ENCODE measurements at places on chromosomes 3 and 15.

DNA sequence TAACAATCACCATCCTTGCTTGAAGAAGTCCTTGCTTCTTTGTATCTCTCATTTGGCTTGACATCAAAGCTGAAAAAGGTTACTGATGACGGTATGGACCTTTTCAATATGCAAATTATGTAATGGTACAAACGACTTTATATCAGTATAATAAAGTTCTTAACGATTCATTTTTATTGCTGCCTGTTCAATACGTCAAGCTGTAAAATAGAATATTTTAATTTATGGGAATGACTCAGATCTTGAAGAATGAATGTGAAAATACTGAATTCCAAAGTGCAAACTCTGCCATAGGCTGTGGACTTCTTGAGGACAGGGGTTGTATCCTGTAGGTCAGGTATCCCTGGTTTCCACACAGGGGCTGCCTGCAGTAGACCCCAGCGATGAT, 156.2 kb downstream of the PLCL2 start:
- DNase-seq = no peak

DNA sequence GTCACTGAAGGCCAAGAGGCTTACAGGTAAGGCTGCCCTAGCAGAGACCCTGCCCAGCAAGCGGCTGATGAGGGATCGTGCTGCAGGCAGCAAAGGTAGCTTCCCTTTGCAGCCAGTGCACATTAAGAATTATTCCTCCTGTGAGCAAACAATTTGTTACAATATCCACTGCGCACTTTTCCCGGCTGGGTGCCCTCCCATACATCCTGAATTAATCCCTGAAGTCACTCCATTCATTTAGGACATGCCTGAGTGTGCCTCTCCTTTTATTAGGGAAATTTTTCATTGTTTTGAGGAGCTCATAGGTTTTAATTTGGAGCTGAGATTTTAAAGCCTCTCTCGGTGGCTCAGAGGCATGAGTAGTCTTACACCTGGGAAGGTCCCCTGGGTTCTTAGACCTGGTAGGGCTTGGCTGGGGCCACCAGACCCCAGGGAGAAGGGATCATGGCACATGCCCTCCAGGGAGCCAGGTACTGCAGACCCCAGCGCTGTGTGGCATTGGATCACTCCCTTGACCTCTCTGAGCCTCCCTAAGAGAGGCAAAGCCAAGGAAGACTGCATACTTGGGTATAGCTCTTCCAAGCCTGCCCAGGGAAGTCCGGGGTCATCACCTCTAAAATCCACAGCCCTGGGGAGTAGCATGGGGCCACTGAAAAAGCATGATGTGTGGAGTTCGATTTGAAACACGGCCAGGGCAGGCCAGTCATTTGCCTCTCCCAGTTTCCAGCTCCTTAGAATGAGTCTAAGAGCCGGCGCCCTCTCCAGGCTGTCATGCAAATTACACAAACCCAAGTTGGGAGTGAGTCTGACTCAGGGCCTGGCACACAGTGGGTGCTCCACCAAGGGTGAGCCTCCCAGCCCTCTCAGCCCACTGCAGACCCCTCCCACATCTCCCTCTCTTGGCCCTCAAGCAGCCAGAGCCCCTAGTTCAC, 151.9 kb upstream of the LINGO1 start:
- DNase-seq = no peak

- no peak for DNase-seq
Measured at GRCh38 chr3:13660042-13660874, 111.3 kb downstream of the FBLN2 start.

GRCh38 chr3:126208182-126208581, 27.8 kb upstream of the ALDH1L1 start:
- DNase-seq = no peak

DNA sequence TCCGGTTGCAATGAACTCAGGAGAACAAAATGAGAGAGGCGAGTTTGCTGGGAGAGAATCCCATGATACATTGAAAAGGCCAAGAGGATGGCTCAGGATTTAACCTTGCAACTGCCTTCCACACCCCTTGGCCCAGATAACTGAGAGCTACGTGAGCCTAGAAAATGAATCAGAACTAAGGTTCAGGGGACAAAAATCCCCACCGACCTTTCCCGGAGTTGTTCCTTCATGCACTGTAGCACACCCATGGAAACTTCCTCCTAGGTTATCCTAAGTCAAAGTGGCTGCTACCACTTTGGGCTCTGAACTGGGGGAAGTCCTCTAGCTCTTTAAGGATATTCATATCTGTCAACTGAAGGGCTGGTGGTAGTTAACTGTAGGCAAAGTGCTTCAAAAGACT, 58.3 kb upstream of the SLC4A7 start:
- DNase-seq = no peak

GRCh38 chr3:182954553-182955235, 25.6 kb downstream of the DCUN1D1 start:
- no peak for DNase-seq

All from fibroblast of skin of left quadriceps (primary cell).